ENCODE measurements at places on chromosomes 12 and 14.

DNA sequence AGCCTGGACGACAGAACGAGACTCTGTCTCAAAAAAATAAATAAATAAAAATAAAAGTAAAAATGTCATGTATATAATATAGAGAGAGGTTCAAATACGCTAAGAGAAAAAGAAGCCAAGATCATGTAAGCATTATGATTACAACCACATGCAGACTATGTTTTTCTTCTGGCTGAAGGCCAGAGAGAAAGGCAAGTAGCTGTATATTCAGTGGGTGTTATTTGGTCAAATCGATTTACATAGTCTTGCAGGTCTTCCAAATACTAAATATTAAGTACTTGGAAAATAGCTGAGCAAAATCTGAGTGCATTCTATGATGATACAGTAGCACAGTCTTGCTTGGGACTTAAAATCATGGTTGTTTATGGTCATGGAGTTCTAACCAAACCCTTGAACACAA lies 758.0 kb downstream of the DIO2 start:
- DNase-seq, result peak; percentile 9

DNA sequence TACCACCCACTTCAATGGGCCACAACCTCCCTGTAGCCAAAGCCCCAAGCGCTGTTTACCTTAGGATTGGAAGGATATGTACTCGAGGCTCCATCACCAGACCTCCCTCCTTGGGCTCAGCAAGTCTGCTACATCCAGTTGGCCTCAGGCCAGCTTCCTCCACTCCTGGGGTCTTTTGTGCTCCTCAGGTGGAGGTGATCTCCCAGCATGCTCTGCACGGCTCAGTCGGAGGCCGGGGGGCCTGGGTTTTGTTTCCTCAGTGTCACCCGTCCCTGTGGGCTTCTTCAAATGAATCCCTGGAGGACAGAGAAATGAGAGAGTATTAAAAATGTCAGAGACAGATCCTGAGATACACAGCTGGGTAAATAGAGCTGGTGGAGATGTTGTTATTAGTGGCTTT lies 723.1 kb upstream of the TBX3 start:
- no peak for DNase-seq

- peak; percentile 19 for DNase-seq
These were observed 121.0 kb upstream of the VRK1 start for GRCh38 chr14:96676166-96676565.

DNA sequence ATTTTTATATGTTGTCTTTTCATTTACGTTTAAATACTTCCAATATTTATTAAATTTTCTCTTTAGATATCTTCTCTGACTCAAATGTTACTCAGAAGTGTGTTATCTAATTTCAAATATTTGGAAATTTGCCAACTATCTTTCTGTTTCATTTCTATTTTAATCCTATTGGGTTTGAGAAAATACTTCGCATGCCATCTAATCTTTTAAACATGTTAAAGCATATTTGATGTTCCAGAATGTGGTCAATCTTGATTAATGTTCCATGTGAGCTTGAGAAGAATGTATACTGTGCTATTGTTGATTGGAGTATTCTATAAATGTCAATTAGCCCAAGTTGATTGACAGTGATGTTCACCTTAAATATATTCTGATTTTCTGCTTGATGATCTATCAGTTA lies 11.9 kb upstream of the DCN start:
- peak; percentile 35 for DNase-seq

GRCh38 chr14:25007832-25008231 lies 42.1 kb downstream of the STXBP6 start:
- DNase-seq, result no peak

DNA sequence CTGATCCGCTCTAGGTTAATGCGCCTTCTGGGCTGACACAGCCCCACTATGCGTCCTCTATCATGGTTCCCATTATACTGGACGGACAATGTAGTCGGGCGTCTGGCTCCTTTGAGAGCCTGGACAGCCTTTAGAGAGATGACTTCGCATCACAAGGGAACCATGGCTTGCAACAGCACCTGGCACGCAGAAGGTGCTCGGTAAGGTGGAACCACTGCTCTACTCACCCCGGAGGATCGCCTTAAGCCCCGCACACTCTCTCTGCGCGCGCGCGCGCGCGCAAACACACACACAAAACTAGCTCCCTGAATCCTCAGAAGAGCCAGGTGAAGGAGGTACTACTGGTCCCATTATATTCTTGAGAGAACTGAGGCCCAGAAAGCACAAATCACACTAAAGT lies 7.1 kb downstream of the MAP3K12 start:
- DNase-seq, result no peak

DNA sequence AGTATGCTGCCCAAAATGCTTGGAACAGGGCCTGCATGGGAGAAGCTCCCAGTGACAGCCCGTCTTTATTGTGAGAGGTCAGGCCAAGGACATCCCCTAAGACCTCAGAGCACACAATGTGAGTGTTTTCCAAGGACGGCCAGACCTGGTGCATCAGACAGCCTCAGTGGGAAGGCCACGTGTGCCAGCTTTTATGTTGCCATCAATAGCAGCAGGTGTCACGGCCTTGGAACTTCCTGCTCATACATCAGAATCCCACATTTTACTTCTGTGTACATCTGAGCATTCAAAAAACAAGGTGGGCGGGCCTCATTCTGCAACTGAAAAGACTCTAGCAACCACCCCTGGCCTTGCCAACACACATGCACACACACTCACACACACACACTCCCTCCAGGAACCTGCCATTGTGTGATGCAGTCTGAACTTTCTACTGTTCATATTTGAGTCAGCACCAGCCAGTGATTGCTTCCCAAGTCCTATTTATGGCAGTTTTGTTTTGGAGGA lies 753.1 kb upstream of the TBX3 start:
- DNase-seq, result no peak

DNA sequence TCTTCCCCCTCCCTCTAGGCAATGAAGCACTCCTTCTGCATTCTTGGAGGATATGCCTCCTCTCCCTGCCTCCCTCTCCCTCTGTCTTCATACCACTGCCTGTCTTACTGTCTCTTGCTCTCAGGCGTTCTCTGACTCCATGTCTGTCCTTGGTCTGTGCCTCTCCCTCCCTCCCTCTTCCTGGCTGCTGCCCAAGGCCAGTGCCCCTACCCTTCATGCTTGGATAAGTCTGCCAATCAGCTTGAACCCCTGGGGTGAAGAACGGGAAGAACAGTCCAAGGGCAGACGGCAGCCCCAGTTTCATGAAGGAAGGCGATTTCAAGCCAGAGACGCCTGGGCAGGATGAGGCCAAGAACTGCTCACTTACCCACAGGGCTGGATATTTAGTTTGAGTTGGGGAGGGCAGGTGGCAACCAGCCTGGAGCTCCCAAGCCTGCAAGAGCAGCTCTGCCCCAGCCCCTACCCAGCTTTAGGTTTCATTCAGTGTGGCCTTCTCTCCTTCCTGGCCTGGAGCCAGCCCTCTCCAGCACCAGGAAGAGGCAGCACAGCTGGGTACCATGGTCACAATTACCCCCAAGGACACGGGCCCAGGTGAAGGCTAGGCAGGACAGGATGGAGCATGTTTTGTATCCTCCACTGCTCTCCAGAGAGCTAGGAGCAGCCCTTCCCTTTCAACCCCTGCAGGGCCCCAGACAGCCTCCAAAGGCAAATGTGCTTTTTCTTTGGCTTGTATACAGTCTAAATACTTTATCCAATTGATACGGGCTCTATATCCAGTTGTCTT lies 35.8 kb upstream of the LTBP2 start:
- no peak for DNase-seq

DNA sequence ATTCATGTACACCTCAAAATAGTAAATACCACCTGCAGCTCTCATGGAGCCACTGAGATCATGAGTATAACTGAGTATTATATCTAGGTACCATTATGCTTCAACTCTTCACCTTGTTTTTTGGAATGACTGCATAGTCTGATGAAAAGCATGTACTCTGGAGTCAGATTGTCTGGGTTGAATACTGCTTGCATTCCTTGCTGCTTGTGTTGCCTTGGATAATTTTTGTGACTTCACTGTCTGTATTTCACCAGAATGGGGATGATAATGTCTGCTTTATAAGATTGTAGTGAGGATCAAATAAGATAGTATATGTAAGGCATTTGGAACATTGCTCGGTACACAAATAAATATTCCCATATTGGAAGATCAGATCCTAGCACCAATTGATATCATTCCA lies 54.2 kb downstream of the SUSD6 start:
- DNase-seq, result no peak

- peak; percentile 81 for DNase-seq
These were observed 61.0 kb upstream of the PPFIA2 start for GRCh38 chr12:81819991-81820633.

DNA sequence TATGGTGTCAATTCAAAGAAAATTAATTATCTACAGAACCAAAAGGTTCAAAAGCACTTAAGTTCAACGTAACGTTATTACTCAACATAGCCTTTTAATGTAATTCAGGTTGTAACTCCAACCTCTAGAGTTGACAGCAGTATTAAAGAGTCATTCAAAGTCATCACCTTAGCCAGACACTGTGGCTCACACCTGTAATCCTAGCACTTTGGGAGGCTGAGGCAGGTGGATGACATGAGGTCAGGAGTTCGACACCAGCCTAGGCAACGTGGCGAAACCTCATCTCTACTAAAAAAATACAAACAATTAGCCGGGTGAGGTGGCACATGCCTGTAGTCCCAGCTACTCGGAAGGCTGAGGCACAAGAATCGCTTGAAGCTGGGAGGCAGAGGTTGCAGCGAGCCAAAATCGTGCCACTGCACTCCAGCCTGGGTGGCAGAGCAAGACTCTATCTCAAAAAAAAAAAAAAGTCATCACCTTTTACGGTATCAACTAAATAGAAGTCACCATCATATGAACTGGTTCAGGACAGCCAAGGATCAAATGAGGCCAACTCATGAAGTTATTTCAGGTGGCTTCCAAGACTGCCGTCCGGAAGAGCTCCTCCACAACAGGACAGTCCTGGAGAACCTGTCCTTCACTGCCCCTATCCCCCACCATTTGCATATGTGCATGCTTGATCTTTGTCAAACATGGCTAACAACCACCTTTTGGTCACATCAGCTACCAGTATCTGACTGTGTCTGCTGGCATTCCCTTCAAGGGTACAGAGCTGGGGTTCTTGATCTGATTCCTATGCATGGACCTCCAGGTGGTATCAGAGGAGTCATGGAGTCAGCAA lies 4.2 kb downstream of the PPTC7 start:
- no peak for DNase-seq

- no peak for DNase-seq
These were observed 27.1 kb upstream of the SLC17A8 start for GRCh38 chr12:100329800-100330199.

- DNase-seq, result no peak
These were observed 70.3 kb downstream of the STON2 start for GRCh38 chr14:81329640-81330381.

DNA sequence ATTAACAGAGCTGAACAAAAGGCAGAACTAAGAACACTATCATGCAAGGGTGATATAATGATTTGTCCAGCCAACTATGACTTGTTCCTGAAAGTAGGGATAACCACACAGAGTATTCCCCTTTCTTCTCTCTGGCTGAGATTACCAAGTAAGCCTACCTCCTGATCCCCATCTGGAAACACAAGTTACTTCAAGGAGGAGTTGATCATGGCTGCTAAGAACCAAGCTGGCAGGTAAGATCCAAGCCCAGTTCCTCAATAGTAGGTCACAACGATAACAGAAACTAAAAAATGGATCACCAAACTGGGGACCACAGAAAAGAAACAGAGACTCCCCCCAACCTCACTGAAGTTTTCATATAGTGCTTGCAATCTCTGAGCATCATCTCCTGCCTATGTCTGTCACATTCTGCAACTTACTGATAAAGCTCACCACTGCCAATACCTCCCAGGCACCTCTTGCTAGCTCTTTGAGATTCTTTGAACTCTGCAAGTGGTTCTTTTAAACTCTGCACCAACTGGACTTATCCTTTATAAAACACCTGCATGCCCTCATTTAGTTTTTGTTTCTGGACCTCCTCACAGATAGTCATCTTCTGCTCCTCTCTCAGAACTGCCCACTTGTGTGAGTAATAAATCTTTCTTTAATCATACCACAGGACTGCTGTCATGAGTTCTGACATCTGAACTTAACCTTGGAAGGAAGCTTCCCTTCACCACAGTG lies 76.6 kb downstream of the LRP6 start:
- DNase-seq, result no peak

DNA sequence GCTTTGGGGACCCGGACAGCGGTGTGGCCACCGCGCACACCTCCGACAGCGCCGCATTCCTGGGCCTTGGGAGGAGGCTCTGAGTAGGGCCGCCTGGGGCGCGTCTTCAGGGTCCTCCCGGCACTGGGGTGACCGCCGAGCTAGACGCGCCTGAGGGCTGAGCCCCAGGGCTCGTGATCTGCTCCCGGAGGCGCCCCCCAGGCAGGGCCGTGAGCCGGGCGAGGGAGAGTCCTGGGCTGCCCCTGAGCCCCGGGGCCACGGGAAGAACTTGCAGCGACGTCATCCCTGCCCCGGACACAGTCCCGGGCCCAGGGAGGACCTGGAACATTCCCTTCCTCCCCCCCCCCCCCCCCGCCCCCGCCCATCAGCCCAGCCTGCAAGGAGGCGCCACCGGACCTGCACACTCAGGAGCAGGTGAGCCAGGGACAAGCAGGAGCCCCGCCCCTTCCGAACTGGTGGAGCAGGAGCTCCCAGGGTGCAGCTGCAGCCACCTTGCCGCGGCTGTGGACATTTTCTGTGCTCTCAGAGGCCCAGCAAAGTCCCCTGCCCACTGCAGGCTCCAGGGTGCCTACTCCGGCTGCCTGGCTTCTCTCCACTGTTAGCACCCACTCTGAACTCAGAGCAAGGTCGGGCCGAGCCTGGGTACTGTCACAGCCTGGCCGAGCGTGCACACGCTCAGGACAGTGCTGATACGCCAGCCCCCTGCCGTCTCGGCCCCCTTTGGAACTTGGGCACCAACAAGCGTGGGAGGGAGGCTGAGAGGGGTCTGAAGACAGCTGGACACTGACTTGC lies 50.7 kb downstream of the A2M start:
- peak; percentile 14 for DNase-seq

GRCh38 chr12:122937622-122938091 lies 28.6 kb downstream of the ABCB9 start:
- no peak for DNase-seq

DNA sequence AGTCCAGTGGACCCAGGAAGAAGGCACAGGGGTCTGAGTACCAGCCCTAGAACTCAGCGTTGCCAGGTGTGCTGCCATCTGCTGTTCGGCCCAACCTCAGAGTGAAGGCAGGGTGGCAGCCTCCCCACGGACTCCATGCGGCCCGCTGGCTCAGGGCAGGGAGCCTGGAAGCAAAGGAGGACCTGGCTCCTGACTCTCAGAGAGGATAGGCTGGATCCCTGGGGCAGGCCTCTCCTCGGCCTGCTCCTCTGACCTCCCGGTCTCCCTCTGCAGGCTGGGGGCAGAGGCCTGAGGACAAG lies 10.1 kb downstream of the MCRS1 start:
- no peak for DNase-seq

- DNase-seq, result no peak
These were observed 2.0 kb upstream of the WNT10B start for GRCh38 chr12:48973531-48973930.

GRCh38 chr14:100727086-100727872 lies 587 bp downstream of the DLK1 start:
- no peak for DNase-seq

- peak; percentile 64 for DNase-seq
These were observed 59.4 kb downstream of the ZNF664 start for GRCh38 chr12:124032265-124032886.

All from astrocyte of the spinal cord (primary cell).